Osteoblast (primary cell): ENCODE measurements at places on chromosomes 1 and 21.
A peak's percentile ranks its signal among the peaks of the same experiment; 100 is the strongest.

- DNase-seq, result no peak
Observed at GRCh38 chr1:67408148-67408547, 22.1 kb downstream of the SERBP1 start.

DNA sequence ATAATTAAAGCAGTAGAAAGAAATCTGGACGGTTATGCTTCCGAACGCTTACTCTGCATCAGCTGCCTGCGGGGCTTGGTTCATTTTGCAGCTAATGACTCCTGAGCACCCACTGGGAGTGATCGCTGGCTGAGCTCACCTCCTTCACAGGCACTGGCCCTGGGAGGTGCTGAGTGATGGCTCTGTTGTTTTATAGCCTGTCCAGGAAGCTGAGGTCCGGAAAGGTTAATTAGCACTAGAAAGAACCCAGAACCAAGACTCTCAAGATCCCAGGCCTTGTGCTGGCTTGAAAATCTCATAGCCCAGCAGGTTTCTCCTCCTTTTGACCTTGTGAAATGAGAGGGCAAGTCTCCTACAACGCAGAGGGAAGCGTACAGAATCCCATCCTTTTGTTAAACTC lies 226.2 kb downstream of the AJAP1 start:
- DNase-seq, result no peak

DNA sequence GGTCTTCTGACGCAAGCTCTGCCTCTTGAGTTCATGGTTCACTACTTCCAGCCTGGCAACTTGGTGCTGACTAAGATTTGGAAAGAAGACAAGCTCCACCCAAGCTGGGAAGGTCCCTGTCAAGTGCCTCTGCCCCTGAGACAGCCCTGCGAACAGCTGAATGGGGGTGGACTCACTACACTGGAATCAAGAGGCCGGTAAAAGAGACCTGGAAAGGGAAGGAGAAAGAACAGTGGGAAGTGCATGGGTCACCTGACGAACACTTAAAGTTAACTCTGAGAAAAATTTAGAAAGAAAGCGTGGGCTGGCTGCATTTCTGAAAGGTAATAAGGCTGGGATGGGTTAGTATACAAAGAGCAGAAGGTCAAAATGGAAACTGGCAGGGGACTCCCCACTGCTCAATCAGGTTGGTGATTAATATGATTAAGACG lies 26.1 kb upstream of the ZNF496 start:
- peak; percentile 54 for DNase-seq

DNA sequence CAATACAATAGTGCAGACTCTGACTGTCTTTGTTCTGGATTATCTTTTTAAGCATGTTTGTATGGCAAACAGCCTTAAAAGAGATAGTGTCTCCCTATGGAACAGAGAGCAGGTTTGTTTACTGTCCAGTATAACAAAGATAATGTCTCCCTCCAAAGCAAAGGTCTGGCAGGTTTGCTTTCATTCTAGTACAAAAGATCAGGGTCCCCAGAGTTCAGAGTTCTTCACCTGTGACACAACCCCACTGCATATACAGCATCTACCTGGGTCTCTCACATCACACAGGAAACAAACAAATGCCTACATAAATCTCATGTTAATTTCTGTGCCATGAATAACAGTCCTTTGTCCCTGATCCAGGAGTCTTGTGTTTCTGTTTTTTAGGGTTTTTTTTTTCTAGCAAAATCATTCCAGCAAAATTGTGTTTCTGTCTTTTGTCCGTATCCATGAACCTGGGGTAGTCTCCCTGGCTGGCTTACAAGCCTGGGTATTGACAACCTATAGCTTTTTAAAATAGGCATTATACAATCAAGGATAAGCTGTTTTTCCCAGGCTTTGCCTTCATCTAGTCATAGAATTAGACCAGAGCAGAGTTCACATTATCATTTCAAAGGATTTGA lies 89.4 kb upstream of the PTBP2 start:
- no peak for DNase-seq

DNA sequence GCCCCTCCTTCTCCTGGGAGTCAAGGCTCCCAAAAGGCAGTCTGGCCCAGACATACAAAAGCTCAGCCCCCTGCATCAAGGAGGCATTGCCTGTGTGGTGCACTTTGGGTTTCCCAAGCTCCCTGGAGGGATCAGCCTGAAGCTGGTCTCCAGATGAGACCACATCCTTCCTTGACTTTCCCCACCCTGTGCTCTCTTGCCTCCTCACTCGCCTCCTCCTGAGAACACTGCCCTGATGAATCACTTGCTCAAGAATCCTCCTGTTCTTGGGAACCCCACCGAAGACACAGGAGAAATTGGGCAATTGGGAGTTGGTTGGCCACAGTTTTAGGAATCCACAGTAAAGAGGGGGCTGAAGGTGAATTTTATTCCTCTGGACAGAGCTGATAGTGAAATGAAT lies 34.8 kb upstream of the LYST start:
- no peak for DNase-seq

DNA sequence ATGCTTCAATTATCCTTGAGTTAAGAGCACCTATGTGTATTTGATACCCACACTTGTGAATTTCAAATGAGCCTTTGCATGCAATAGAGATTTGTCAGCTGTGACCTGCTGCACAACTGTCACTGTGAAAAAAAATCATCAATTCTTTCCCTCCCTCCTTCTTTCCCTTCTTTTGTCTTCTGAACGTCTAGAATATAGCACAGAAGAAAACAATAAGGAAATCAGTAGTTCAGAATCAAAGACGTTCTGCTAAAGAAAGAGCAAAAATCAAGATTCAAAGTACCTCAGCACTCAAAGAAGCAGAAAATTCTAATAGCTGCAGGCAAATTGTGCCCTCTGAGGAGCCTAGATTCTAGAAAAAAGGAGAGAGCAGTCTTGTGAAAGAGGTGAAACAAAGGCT lies 1.7 kb upstream of the FMN2 start:
- DNase-seq, result peak; percentile 31

- no peak for DNase-seq
Observed at GRCh38 chr1:19483261-19483660, 2.1 kb downstream of the CAPZB start.

DNA sequence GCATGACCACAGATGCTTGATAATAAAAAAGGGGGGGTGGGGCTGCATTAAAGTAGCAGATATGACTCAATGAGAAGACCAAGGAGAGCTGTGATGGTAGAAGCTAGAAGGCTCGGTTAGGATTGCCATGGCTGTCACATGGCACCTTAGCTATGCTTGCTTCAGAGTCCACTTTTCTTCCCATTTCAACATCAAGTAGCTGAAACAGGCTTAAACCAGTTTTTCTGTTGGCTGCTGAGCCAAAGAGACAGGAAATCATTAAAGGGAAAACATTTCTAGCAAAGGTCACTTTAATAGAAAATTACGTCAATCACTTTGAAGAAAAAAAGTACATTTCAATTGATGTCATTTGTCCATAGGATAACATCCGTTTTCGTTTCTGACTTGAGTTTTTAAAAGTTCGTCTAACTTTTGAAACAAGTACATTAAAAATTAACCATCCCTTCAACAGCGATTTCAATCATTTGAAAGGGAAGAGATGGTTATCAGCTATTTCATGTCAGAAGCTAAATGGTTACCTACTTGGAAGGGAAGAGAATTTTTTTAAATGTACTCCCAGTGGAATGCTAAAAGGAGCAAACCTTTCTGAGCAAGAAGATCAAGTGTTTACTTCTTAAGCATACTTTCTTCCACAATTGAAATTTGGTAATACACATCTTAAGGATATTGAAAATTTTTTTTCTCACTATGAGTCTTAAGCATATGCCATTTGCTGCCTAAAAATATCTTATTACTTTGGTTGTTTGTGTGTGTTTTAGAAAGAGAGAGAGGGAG lies 488.1 kb upstream of the PRMT6 start:
- no peak for DNase-seq
